ENCODE measurements at places on chromosomes 4 and X.

DNA sequence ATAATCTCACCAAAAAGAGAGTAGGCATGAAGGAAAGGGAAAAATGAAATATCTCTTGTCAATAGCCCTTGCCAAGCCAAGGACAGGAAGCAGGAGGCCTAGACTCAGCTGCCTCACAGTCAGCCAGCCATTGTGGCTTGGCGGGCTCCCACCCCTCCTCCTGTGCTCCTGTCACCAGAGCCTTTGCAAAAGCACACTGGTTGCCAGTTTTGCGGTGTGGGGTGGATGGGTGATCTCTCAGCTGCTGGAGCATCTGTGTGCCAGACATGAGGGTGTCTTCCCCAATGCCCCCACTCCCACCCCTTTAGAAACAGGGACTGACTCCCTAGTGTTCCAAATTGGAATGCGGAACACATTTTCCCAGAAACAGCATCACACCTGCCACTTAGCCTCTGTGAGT lies 26.1 kb downstream of the ARHGEF6 start:
- DNase-seq, result no peak

DNA sequence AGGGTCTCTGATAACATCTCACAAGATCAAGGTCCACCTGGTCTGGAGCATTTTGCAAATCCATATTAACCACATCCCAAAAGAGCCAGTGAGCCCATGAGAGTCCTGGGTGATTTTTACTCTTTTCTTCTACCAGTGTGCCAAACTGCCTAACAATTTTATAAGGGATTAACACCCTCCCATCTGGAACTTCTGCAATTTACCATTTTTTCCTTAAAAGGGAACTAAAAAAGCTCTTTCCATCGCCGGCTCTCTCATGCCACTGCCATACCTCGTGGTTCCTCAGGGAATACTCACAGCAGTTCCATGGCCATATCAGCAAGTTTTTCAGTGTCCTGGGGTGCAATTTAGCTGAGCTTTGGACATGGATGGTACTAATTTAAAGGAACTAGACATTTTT lies 55.7 kb downstream of the SEPSECS start:
- no peak for DNase-seq

- no peak for DNase-seq
Measured at GRCh38 chr4:158259955-158260575, 49.8 kb downstream of the TMEM144 start.

GRCh38 chrX:106692425-106693065 lies 34.0 kb upstream of the RNF128 start:
- no peak for DNase-seq

GRCh38 chrX:30889147-30890140 lies at the start of gene TAB3:
Gene TAB3, minus strand, starts transcription at chrX:30889254. Its CDS starts 29,666 bp downstream, at chrX:30859588.
- peak; percentile 69 for DNase-seq

GRCh38 chrX:78105944-78106650 lies 2.0 kb downstream of the PGK1 start:
- no peak for DNase-seq

GRCh38 chr4:13461191-13461905 lies 22.8 kb downstream of the RAB28 start:
- DNase-seq, result no peak

DNA sequence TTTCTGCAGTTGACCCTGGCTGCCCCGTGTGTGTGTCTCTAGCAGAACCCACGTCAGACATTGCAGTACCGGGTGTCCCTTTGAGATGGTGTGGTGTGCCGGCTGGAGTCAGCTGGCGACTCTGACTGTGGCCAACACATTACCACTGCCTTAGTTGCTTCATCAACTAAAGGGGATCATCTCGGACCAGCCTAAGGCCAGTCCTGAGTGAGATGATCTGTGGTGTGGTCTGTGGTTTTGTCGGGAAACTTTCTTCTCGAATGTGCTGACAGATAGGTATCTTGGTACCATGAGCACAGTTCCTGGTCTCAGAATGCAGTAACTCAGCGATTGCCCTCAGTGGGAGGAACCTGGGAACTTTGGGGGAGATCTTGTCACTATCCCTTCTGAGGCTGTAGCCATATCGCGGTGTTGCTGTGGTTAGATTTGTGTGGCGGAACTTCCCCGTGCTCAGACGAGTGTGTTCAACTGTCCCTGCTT lies 15.8 kb downstream of the TBC1D14 start:
- no peak for DNase-seq

DNA sequence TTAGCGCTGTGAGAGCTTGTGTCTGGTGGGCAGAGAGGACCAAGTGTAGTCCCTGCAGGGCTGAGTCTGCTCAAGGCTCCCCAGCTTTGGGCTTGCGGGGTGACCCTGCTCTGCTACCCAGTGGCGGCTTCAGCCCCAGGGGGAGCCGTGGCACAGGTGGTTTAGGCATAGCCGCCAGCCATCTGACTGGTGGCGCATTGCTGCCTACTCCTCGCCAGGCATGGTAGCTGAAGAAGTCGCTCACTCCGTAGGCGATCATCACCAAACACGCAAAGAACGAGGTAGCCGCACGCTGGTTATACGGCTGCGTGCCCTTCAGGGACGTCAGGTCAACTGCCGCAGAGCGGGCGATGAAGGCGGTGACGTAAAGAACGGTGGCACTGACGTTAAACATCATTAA lies 180.7 kb upstream of the DIPK2B start:
- no peak for DNase-seq

GRCh38 chr4:23091711-23092110 lies 399.0 kb downstream of the GBA3 start:
- DNase-seq, result no peak

GRCh38 chr4:20194123-20195013 lies 57.3 kb upstream of the SLIT2 start:
- no peak for DNase-seq

GRCh38 chr4:26609868-26610267 lies 26.0 kb downstream of the TBC1D19 start:
- DNase-seq, result no peak

Data from activated CD4-positive, alpha-beta T cell treated with anti-CD3 and anti-CD28 coated beads, Interleukin-2, amount 50 U/mL, for 24 hours (primary cell).